ENCODE measurements at places on chromosomes 2 and 18.

DNA sequence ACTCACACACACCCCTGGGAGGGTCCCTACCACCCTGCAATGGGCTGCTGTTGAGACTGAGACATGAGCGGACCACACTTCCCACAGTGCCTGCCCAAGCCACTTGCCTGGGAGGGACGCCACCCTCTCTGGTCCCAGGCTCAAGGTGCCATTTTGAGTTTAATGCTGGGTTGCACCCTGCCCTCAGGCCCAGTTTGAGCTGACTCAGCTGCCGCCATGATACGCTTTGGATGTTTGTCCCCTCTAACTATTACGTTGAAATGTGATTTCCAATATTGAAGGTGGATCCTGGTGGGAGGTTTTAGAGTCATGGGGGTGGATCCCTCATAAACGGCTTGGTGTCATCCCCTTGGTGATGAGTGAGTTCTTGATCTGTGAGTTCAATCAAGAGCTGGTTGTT is 76.4 kb upstream of the DYNC1I2 start:
- no peak for DNase-seq

DNA sequence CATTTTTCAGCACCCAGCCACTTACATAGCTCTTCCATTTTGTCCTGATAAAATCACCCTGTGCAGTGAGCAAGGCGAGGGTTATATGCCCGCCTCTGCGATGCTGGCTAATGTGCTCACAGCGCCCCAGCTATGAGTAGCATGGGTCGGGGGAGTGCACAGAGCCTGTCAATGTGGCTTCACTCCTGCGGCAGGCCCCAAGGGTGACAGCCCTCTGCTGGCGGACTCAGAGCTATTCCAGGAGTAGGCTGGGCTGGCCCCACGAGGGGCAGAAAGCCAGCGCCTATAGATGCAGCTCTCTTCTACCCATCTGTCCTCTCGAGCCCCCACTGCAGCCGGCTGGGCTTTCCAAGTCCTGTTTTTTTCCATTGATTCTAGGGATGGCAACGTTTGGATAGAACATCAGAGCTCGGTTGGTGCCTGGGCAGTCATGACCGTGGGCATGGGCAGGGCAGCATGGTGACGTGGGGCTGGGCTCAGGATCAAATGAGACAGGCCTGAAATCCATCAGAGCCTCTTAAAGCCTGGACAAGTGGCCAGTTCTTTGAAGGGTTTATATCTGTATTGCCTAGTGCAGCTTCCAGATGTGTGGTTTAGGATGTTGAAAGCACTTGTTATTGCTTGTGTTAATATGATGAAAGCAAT is 134.7 kb downstream of the MCFD2 start:
- no peak for DNase-seq

- DNase-seq = no peak
These were observed 256.9 kb upstream of the SIX3 start for GRCh38 chr2:44684559-44684958.

GRCh38 chr2:23323917-23324680 is 60.9 kb upstream of the KLHL29 start:
- no peak for DNase-seq

DNA sequence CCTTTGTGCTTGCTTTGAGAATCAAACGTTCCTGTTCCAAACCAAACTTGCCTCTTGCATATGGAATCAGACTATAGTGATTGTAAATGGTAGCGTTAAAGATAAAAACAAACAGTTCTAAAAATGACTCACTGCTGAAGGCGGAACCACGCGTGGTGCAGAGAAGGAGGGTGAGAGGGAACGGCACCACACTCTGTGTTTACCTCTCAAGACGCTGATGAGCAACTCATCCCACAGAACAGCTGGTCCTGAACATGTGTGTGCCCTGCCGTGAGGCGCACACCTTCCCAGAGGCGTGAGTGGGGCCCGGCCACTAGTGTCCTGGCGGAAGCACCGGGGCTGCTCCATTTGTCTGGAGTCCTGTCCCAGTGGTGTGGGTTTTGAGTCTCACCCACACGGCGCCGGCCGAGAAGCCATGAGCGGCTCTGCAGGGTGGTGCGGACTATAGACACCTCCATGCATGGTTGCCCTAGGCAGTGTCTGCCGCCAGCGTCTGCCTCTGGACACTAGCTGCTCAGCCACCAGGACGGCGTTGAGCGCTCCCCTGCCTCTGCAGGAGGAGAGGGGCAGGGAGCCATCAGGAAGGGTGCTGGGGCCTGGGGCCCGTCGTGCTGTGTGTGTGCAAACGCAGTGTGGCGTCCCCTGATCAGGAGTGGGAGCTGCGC is 52.1 kb downstream of the NFATC1 start:
- no peak for DNase-seq

DNA sequence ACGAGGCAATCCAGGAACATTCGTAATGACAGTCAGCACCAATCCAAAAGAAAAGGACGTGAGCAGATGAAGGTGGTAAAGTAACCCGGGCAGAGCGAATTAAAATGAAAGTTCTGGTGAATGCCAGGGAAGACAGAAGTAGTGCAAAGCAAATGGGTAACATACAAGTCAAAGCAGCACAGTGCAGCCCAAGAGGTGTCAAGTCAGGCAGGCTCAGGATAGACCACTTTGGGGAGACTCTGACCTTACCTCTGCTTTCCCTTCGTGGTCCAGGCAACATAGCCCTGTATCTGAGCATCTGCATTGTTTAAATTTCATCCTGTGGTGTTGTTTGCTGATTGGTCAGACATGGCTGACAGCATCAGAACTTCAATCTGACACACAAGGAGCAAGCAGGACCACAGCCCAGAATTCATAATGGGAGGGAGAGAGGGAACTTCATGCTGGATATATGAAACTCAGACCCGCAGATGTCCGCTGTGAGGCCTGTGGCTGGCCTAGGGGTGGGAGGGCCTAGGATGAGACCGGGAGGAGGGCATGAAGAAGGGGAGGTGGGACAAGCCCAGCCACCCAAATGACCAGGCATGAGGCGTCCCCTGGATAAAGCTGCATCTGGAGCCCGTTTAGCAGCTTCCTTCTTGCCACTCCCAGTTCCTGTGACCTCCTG is 285.7 kb downstream of the TCF4 start:
- DNase-seq = no peak

DNA sequence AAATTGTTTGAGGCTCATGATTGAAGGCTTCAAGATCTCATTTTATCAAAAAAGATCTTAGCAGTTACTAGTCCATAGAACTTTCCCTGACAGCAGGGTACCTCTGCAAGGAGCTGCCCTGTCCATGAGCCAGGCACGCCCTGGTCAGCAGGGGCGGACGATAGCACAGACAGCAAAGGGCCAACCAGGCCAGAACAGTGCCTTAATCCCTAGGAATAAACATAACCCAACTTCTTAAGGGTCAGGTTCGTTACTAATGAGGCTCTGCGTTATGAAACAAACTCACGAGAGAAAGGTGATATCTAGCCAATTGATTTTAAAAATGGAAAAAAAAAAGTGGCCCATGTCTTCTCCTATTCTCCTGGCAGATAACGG is 59.2 kb downstream of the BCL2 start:
- no peak for DNase-seq

DNA sequence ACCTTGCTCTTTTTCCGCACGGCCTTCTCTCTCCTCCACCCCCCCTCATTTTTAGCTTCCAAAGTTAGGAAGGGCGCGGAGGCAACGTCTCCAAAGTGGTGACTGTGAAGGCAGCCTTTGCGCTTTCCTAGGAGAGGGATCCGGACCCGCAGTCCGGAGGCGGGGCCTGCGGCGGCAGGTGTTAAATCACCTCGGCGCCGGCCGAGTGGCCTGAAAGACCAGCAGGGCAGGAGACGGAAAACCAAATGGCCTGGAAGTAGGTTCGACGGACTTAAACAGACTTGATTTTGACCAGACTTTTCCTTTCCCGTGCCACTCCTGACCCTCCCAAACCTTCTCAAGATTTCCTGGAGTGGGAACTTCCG is 615 bp downstream of the GORASP2 start:
- peak; percentile 23 for DNase-seq

GRCh38 chr18:76395609-76396008 is 99.4 kb downstream of the ZNF516 start:
- no peak for DNase-seq

GRCh38 chr2:151575338-151575737 is 158.9 kb downstream of the NEB start:
- DNase-seq = no peak

DNA sequence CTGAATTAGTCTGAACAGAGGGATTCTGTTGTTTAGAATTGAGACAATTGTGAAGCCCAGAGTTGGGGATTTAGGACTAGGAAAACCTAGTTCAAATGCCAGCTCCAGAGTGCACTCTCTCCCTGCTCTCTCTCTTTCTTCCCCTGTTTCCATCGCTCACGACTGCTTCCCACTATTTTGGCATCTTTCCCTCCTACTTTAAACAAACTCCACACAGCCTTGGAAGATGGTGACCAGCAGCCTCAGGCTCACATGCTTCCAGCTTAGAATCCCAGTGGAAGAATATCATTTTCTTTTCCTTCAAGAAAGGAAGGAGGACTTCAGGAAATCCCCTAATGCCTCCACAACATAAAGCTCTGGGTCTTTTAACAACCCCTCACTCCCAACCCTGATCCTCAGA is 6.1 kb upstream of the DNMT3A start:
- no peak for DNase-seq

GRCh38 chr2:164747783-164748433 is 93.7 kb downstream of the COBLL1 start:
- no peak for DNase-seq

- no peak for DNase-seq
These were observed 130.3 kb downstream of the NEDD4L start for GRCh38 chr18:58174285-58174684.

DNA sequence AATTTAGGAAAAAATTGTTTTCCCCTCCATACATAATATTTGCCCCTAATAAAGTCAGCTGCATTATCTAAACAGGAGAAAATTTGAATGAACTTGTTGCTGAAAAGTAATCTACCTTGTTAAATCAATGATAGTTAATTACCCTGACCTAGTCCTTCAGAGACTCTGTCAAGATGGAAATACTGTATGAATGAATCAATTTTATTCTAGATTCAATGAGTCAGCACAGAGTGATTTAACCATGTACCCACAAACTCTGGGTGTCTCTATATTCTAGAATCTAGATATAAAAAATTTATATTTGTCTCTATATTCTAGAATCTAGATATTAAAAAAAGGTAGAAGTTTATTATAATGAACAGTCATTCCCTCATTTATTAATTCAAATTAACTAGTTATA is 36.2 kb downstream of the NDUFAF7 start:
- DNase-seq = no peak

- DNase-seq = no peak
These were observed 49.1 kb downstream of the COBLL1 start for GRCh38 chr2:164792316-164793170.

DNA sequence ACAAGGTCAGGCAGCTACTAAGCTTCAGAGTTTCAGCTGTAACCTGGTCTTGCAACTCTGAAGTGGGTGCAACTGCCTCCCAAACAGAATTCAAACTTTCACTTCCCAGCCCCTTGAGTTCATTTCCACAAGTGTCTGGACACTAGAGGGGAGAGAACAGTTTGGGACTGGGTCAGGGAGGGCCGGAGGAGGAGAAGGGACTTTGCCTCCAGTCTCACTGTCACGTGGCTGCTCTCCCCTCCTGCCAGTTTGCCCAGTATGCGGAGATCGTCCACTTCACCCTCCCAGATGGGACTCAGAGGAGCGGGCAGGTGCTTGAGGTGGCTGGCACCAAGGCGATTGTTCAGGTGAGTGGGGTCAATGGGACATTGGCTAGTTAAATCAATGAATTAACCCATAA is 20.6 kb upstream of the ANKRD53 start:
- DNase-seq = no peak

GRCh38 chr2:51335087-51336058 is 303.4 kb upstream of the NRXN1 start:
- no peak for DNase-seq

- no peak for DNase-seq
These were observed 33.2 kb upstream of the GALNT3 start for GRCh38 chr2:165827016-165827920.

- DNase-seq = no peak
These were observed 17.7 kb downstream of the EIF4E2 start for GRCh38 chr2:232568161-232568560.

- DNase-seq = no peak
These were observed 128.3 kb downstream of the AFF3 start for GRCh38 chr2:100013892-100014677.

GRCh38 chr2:127660291-127660578 is 14.3 kb downstream of the GPR17 start:
- DNase-seq = no peak

GRCh38 chr2:143034292-143035074 is 94.7 kb upstream of the ARHGAP15 start:
- peak; percentile 31 for DNase-seq

- no peak for DNase-seq
These were observed 9.7 kb upstream of the SLC39A10 start for GRCh38 chr2:195647302-195647701.

GRCh38 chr2:112301171-112301584 is 25.8 kb downstream of the ZC3H6 start:
- no peak for DNase-seq

- DNase-seq = no peak
These were observed 1212.6 kb upstream of the NXPH2 start for GRCh38 chr2:139992711-139993345.

- no peak for DNase-seq
These were observed 29.5 kb downstream of the COL5A2 start for GRCh38 chr2:189150033-189150432.

DNA sequence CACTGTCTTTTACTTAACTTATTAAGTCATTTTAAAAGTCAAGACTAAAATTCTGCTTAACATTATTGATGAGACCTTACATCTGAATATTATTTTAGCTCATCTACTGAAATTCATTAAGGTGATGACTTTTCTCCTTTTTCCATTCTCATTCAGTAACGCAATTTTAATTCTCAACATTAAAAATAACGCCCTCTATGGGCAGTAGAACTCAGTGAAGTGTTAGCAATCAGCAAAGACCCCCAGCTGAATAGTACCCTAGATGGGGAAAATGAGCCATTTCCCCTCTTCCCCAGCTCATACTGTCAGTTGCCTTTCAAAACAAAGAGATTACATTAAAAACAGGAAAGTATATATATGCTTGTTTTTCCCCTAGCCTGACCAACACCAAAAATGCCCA is 203.3 kb downstream of the NR4A2 start:
- DNase-seq = no peak

DNA sequence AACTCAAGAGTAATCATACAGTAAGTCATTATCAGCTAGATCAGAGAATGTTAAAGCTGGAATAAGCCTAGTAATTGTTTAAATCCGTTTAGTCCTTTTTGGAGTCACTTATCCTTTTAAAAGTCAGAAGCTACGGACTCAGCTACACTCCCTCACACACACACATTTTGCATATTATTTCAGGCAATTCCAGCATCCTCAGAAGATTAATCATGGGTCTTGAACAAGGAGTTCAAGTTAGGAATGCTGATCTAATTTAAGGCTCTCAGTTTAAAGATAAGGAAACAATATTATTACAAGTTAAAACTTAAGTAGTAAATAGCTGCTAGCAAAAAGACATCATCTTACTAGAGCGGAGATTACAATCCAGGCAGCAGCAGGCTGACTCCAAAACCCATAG is 74.3 kb downstream of the GTF3C3 start:
- DNase-seq = no peak

GRCh38 chr2:224523626-224524577 is 61.3 kb downstream of the CUL3 start:
- DNase-seq = no peak

All from T-helper 1 cell (primary cell).